ENCODE measurements at places on chromosomes 3 and 15.
A peak's percentile ranks its signal among the peaks of the same experiment; 100 is the strongest.

GRCh38 chr3:186225603-186226002 is 116.7 kb upstream of the ETV5 start:
- peak; percentile 62 for DNase-seq

DNA sequence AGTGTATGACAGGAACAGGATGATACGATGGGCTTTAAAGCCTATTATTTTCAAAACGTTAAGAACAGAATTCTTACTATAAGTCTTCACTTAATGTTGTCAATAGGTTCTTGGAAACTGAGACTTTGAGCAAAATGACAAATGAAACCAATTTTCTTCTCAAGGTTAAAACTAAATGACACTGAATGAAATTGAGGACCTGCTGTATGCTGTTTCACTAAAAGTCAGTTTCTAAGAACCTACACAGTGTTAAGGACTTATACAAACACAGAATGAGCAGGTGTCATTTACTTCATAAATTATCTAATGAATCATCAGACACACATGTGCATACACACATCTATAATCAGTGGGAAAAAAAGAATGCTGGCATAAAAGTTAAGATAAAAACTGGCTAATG is 106.9 kb downstream of the RFTN1 start:
- no peak for DNase-seq

DNA sequence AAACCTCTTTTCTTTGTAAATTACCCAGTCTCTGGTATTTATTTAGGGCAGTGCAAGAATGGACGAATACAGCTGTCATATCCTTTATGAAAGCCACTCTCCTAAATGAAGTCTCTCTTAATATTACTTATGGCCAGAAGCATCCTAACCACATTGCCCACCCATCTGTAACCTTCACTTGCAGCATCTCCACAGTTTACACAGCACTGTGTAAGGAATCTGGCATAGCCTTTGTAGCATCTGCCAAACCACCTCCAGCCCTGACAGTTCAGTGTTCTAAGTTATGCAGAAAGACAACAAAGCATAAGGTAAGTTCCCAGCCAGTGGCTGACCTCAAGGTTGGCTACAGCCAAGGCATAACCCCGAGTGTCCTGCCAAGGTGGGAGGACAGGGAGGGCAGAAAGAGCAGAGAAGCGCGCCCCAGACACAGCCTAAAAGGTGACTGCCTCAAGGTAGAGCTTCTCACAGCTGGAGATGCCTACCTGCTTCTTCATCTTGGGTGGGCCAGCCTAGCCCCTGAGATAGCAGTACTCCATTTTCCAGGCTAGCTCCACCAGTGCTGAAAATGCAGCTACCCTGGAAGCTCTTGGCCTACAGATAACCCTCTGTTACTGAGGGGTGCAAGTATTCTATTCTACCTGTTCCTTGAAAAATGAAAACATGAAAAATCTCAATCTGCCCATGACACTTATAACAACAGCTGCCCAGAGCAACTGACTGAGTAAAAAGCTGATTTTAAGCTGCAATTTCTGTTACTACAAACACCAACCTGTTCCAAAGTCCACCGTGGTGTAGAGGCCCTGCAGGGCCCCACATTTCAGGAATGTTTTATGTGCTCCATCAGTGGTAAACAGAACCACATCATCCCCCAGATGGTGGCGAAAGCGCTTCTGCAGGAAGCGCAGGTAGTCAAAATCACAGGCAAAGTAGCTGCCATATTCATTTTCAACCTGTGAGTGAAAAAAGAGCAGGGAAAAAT is 39.3 kb downstream of the GLB1 start:
- DNase-seq: no peak

- peak; percentile 97 for DNase-seq
These were observed 43.0 kb downstream of the VGLL4 start for GRCh38 chr3:11600501-11601282.

DNA sequence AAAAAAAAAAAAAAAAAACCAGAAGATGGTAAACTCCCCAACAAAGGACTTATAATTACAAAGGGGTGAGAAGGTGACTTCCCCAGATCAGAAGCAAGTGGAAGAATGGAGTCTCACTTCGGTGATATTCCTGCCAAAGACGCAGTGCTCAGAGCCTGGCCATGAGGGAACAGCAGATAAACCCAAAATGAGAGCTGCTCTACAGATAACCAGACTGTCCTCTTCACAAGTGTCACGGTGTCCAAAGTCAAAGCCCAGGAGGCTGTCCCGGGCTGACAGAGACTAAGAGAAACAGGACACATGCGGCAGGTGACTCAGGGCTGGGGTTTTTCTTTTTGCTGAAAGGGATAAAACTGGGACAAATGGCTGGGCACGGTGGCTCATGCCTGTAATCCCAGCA is 48.8 kb downstream of the HMCES start:
- no peak for DNase-seq

GRCh38 chr3:37913522-37913921 is 51.8 kb downstream of the CTDSPL start:
- no peak for DNase-seq

DNA sequence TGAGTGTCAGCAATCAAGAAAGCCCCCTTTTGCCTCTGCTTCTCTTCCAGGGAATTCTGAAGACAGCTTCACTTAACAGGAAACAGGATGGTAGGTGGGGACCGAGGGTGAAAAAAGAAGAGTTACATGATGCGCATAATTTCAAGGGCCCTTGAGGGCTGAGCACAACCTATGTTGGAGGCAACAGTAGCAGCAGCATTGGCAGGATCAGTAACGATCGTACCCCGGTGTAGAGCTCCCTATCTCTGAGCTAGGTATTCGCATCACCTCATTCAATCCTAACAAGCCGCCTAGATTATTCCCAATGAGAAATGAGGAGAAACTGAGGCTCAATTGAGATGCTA is 432 bp upstream of the RAD54L2 start:
- DNase-seq: no peak

GRCh38 chr3:149764302-149764701 is 12.0 kb upstream of the COMMD2 start:
- DNase-seq: no peak

GRCh38 chr3:119559441-119559963 is at the start of gene CD80:
Gene CD80 (minus strand): TSS chr3:119559614. CDS start chr3:119557728, 1,886 bp downstream.
- peak; percentile 45 for DNase-seq

DNA sequence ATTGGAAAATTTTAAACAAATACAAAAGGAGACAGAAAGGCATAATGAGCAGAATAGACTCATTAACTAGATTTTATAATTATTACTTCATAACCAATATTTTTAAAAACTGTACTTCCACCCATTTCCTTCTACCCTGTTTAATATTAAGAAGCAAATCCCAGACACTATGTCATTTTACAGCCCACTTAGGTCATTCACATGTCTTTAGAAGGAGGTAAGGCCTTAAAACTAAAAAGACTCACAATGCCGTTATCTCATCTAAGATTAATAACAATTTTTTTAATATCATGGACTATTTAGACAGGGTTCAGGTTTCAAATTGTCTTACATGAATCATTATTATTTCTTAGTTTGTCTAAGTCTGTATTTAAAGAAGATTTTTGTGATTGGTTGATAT is 217.2 kb downstream of the NFKBIZ start:
- DNase-seq: no peak

- no peak for DNase-seq
These were observed 64.2 kb downstream of the MYO5A start for GRCh38 chr15:52464478-52464877.

DNA sequence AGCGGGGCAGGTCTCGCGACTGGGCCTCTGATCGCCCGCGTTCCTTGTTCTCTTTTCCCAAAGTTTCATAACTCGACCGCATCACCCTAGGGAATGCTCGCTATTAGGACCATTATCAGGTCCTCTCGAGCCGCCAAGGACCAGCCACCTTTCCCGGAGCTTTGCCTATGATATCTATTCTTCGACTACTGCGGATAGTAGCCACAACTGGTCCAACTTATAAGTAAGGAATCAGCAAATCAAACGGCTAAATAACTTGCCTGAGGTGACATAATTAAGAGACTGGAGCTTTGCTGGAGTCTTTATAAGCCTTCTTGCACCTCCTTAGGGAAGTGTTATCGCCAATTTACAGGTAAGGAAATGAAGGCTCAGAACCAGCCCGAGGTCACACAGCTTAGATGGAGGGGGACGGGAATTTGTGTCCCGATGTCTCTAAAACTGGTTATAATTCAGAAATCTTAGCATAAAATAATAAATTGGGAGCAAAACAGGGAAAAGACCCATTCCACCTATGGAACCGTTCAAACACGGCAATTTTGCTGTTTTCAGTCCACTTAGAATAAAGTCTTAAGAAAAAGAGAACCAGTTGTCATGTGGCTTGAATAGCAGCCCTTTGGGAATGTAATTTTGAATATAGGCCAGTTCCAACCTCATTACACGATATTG is 479 bp upstream of the PLD1 start:
- no peak for DNase-seq

DNA sequence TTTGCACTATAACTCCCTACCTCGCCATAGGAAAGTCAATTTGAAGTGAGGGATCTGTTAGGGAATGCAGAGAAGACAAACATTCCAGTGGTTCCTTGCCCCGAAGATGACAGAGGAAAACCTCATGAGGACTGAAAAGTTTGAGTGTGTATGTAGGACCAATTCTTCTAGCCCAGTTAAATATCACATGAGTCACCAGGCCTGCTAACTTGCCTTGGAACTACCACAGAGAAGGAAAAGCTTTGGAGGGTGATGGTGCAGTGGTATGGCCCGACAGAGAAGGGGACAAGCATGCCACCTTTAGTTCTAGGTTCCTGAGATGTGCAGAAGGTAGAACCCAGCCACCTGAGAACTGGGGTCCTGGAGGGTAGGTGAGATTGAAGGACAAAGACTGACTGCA is 2.6 kb upstream of the UPK1B start:
- DNase-seq: no peak
